ENCODE measurements at places on chromosomes 16 and 17.
A peak's percentile ranks its signal among the peaks of the same experiment; 100 is the strongest.

DNA sequence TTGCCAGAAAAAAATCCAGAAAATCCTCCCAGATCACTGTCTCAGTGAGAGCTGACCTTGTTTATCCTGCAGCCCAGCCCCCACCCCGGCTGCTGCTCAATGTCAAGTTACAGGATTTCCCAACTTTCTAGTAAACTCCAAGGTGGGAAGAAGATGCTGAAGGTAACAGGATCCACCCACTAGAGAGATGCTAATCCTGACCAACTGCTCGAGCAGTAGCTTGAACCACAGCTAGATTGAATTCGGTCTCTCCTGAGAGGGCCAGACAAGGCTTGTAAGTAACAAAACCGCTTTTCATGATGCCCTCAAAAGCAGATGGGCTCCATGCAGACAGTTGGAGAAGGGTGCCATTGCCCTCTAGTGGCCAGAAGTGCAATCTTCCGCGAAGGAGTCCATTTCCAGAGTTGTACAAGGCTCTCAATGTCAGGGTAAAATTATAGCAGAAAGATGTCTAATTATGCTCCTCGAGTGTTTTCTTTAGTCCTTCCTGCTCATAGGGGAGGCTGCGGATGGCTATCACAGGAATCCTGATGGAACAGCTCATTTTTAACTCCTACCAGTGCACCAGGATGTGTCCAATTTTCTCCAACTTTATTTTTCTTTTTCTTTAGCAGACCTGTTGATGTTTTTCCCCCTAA is 3.9 kb downstream of the CDH11 start:
- peak; percentile 54 for DNase-seq

DNA sequence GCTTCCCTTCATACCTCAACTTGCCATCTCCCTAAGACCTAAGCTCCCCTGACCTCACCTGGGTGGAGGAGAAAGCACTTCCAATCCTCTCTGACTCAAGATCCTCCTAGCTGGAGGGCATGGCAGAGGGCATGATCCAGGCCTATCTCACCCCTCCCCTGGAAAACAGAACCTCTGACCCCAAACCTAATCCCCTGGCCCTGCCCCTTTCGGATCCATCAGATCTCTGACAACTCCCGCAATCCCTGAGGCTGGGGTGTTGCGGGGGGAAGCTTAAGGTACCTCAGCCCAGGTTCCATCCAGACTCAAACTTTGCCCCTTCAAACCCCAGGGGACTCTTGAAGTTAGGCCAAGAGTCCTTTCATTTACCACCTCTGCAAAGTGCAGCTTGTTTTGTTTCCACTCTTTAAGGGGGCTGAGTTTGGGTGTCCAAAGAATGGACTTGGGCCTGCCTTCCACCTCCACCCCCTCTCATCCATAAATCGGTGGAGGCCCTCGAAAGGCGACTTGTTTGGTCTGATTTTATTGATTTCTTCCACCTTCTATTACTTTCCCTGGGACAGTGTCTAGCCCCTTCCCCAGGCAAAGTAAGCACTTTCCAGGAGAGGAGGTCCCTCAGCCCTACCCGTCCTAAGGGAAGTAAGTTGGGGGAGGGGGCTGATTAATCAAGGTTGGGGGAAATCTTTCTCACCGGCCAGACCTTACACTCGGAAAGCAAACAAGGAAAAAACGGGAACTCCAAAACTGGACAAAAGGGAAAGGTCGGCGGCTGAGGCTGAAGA is 2.6 kb downstream of the EPOP start:
- no peak for DNase-seq

GRCh38 chr16:351804-352520 is 561 bp downstream of the AXIN1 start:
- DNase-seq, result no peak

DNA sequence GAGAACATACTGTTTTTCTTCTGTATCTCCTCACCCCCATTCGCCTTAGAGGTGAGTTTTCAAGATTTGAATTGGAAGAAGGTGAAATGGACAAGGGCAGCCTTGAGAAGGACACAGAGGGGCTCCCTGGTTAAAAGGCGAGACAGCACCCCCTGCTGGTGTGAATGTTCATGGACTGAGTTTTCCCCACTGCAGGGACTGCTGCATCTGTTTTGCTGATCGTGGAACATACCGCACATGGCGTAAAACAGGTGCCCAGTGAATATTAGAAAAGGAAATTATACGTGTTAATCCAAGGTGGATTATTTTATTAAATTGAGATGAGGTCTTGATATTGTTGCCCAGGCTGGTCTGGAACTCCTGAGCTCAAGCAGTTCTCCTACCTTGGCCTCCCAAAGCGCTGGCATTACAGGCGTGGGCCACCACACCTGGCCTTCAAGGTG is 54.5 kb downstream of the NDE1 start:
- peak; percentile 9 for DNase-seq

DNA sequence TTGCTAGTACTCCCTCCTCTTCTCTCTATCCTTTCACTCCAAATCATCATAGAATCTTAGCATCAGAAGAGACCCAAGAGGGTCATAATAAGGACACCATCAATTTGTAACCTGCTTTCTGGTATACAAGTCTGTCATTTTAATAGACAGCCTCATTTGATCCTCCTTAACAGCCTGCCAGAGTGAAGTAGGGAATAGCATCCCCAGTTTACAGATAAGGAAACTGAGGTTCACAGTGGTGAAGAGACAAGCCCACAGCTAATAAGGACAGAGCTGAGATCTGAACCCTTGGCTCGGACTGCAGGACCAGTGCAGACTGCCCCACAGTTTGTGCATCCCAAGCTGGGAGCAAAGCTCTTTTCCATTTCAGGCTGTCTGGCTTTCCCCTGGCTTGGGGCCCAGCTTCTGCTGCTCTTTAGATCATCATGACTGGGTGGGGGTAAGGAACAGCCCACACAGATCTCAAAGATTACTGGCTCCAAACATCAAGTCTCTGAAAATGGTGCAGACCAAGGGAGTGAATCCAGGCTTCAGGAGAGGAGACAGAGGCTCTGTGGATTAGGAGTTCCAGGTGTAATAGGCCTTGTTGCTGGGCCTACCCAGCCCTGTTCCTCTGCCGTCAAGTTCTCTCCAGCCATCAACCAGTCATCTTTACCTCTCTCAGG is 10.3 kb upstream of the IGFBP4 start:
- DNase-seq, result peak; percentile 72

DNA sequence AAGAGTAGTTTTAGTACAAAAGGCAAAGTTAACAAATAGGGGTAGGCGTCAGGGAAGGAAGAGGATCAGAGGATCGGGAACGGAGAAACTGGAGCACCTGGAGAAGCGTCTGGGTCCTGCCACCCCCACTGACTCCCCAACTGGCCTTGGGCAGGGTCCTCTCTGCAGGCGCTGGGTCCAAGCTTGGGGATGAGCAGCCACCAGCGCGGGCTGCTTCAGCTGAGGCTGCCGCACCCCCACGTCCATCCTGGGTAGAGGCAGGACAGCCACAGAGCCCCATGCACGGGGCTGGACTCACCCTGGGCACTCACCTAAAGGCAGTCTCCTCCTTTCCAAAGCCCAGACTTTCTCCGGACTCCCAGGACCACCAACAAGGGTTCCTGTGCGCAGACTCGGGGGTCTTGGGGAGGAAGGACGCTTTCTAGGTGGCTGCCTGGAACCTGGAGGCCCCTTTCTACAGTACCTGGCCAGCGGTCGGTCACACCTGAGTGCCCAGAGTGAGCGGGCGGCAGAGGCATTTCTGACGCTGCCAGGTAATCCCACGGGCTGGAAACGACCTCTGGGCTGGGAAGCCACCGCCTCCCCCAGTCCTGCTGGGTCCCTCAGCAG is 1.1 kb downstream of the HS3ST6 start:
- DNase-seq, result no peak

All from NCI-H446 (cell line).